RWPE1 (cell line): ENCODE measurements at places on chromosomes 4 and X.

GRCh38 chr4:79831701-79832514, 241.1 kb downstream of the ANTXR2 start:
- no peak for DNase-seq

DNA sequence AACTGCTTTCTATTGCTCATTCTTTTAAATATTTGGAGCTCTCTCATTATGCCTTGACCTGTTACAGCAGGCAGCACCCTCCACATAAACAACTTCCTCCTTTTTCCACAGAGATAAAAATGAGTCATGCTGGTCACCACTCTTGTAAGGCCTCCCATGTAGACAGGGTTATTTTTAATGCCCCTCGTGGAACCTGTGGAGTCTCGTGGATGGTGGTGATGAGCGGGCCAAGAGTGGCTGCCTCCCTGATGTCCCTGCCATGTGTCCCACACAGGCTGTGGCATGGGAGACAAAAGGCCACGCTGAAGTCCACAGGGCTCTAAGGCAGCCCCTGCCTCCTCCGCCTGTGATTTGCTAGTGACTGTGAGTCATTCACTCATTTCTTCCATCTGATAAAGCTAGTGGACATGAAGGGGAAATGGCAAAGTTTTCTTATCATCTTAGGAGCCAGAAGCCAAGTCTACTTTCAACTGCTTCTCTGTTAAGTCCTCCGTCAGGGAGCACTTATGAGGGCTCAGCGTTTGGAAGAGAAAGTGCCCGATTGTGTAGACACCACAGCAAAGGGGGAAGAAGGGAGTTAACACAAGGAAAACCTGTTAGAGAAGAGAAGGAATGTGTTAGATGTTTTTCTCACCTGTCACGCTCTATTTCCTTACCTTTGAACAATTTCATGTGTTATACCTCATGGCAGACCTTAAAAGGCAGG, 121.6 kb upstream of the FAT1 start:
- DNase-seq, result peak; percentile 82

- DNase-seq, result no peak
Observed at GRCh38 chrX:97987979-97988378, 1104.3 kb downstream of the RPA4 start.

- no peak for DNase-seq
Observed at GRCh38 chr4:88696630-88697029, 999 bp downstream of the NAP1L5 start.

DNA sequence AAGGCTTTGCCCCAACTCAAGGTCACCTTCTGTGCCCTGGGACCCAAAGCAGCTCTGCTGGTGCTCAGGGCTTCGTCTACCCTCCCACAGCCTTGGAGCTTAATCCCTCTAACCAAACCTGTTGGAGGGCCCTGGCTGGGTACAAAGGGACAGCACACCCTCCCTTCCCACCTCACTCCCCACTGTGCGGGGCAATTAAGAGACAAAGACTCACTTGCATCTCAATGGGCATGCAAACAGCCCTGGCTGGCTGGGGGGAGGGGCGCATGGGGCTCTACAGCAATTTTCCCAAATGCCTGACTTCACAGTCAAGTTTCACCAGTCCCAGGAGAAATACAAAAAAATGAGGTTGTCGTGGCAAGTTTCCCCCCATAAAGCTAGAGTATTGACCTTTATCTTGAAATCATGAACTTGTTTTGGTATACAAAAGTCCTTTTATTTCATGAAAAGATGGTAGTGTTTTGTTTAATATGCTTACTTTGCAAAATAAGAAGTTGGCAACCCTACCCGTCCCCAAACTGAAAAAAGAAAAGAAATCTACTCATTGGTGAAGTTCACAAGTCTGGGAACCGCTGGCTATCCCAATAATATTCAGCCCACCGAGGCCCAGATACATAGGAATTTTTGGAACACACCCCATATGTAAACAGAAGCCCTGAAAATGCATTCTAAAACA, 4.1 kb upstream of the CD99L2 start:
- no peak for DNase-seq

DNA sequence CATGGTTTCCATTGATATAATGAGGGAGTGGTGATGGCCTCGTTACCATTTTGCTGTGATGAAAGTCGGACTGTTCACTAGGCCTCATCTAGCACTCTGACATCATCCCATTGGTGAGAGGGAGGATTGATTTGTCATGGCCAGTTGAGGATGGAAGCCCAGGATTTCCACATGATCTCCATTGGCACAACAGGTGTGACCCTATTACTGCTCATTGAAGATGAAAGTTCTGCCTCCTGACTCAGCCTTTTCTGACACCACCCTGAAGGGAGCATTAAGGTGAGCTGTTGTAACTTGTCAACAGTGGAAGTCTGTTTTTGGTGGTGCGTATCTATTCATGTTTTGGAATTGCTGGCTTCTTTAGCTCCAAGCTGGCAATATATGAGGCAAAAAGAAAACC, 144.2 kb downstream of the PABPC4L start:
- DNase-seq, result peak; percentile 1

DNA sequence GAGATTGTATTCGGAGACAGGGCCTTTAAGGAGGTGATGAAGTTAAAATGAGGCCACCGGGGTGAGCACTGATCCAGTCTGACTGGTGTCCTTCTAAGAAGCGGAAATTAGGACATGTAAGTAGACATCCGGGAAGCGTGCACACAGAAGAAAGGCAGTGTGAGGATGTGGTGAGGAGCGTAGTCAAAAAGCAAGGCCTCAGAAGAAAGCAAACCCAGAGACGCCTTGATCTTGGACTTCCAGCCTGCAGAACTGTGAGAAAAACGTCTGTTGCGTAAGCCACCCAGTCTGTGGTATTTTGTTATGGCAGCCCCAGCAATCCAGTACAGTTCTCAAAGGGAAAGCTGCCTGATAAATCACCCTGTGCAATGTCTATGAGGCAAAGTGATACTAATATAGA, 153.5 kb downstream of the KCNIP4 start:
- DNase-seq, result no peak

DNA sequence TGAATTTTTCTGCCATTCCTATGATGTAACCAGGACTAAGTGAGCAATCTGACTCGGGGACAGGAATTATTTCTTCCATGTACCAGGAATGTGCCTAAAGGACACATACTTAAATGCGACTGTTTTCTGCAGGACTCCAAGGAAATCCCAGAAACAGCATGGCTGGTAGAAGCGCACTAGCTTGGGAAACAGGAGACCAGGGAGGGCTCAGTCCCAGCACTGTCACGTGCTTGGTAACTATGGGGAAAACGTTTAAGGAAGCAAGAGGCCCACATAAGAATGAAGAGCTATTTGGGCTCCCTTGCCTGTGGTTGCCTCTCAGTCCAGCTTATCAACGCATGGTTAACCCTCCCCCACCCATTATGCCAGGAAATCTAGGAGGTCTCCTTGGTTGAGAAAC, 19.6 kb downstream of the MPP1 start:
- no peak for DNase-seq

- DNase-seq, result no peak
Observed at GRCh38 chrX:111928456-111928855, 52.5 kb downstream of the TRPC5OS start.
